ENCODE measurements at places on chromosomes 13 and 19.

GRCh38 chr19:54481326-54481930 lies 8.3 kb upstream of the CDC42EP5 start:
- DNase-seq = peak; percentile 35

DNA sequence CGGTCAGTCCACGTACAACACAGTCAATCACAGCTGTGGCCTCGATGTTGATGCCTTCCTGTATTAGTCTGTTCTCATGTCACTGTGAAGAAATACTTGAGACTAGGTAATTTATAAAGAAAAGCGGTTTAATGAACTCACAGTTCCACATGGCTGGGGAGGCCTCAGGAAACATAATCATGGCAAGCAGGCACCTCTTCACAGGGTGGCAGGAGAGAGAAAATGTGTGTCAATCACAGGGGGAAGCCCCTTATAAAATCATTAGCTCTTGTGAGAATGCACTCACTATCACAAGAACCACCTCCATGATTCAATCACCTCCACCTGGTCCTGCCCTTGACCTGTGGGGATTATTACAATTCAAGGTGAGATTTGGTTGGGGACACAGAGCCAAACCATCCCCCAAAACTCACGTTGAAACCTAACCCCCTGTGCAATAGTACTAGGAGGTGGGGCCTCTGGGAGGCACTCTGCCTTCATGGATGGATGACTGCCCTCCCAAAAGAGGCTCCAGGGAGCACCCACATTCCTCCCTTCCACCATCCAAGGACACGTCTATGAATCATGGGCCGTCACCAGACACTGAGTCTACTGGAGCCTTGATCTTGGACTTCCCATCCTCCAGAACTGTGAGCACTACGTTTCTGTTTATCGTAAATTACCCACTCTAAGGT lies 2.3 kb upstream of the PROZ start:
- DNase-seq = no peak

GRCh38 chr19:41206926-41207750 lies 11.9 kb upstream of the AXL start:
- no peak for DNase-seq

- DNase-seq = peak; percentile 12
Observed at GRCh38 chr19:6412447-6413091, 12.0 kb downstream of the KHSRP start.

- DNase-seq = no peak
Observed at GRCh38 chr13:73372666-73373627, 314.1 kb downstream of the KLF5 start.

DNA sequence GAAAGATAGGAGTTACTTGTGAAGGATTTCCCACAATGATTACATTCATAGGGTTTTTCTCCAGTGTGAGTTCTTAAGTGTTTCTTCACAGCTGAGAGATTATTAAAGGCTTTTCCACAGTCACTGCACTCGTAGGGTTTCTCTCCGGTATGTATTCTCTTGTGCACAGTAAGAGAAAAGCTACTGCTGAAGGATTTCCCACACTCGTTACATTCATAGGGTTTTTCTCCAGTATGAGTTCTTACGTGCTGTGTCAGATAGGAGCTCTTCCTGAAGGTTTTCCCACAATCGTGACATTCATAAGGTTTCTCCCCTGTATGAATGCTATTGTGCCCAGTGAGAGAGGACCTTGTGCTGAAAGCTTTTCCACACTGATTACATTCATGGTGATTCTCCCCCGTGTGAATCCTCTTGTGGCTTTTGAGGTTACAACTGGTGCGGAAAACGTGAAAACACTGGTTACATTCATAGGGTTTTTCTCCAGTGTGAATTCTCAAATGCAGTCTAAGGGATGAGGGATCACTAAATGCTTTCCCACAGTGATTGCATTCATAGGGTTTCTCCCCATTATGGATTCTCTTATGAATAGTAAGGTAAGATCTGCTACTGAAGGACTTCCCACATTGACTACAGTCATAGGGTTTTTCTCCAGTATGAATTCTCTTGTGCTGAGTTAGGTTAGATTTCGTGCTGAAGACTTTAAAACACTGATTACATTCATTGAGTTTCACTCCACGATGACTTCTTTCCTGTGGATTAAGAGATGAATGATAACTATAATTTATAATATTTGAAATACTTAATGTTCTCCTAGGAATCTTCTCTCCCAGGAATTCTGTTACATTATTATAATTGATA lies 20.6 kb downstream of the ZNF558 start:
- no peak for DNase-seq

- no peak for DNase-seq
Observed at GRCh38 chr19:31330761-31331160, 18.5 kb downstream of the TSHZ3 start.

- no peak for DNase-seq
Observed at GRCh38 chr19:58572818-58573657, at the start of gene MZF1. MZF1 (minus strand) TSS chr19:58573335; CDS start chr19:58571389, 1,946 bp downstream.

- DNase-seq = no peak
Observed at GRCh38 chr13:74919914-74920313, 562.1 kb downstream of the TBC1D4 start.

DNA sequence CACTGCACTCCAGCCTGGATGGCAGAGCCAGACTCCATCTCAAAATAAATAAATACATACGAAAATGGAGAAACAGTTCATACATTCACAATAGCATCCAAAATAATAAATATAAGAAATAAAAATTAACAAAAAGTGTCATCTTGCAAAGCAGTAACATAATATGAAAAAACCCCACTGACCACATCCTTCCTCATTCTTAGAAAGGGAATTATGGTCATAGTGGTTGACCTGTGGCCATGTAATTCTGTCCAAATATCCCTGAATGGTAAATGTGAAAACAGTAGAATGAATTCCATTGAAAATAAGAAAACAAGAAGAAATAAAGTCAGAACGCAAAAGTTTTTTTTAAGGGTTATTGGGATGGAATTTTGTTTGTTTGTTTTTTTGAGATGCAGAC lies 7.0 kb upstream of the CDC42EP5 start:
- DNase-seq = no peak

- DNase-seq = no peak
Observed at GRCh38 chr13:20636079-20636478, 67.4 kb upstream of the IL17D start.

DNA sequence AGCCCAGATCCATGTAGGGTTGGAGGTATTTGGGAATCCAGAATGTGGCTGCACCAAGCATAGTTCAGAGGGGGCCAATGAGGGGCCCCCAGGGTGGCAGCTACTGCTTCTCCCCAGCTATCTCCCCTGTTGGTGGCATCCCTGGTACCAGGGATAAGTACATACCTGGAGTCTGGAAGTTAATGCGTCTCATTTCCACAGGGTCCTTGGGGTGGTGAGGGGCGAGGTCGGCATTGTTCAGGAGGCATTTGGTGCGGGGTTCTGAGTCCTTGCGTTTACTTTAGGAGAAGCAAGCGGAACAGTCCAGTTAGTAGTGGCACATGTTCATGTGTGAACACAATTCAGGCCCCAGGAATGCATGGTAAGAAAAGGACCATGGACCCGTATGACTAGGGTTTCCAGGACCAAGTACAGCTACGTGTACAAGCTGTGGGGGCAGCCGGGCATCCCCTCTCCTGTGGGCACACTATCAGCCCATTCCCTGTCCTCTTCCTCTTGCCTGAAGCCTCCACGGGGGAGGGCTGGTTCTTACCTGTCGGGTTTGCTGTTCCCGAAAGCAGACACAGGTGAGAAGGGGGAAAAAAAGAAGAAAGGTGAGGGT lies 122.3 kb downstream of the PTPRS start:
- no peak for DNase-seq

DNA sequence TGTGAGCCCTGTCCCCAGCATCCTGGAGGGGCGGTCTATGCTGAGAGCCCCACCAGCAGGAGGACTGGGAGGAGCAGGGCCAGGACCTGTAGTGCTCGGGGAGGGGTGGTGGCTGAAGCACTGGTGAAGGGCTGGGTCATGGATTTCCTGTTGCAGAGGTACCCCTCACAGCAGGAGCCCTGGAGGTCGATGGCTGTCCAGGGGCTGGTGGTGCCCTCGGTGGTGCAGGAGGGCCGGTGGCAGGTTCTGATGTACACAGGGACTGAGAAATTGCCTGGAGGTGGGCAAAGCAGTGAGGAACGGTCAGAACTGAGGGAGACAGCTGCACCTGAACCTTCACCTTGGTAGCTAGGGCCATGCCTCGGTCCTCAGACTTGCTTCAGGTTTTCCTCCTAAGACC lies 4.7 kb downstream of the LYPD5 start:
- no peak for DNase-seq

GRCh38 chr13:33775339-33776108 lies 42.4 kb upstream of the RFC3 start:
- DNase-seq = no peak

- no peak for DNase-seq
Observed at GRCh38 chr13:110471833-110472162, 89.7 kb downstream of the RAB20 start.

DNA sequence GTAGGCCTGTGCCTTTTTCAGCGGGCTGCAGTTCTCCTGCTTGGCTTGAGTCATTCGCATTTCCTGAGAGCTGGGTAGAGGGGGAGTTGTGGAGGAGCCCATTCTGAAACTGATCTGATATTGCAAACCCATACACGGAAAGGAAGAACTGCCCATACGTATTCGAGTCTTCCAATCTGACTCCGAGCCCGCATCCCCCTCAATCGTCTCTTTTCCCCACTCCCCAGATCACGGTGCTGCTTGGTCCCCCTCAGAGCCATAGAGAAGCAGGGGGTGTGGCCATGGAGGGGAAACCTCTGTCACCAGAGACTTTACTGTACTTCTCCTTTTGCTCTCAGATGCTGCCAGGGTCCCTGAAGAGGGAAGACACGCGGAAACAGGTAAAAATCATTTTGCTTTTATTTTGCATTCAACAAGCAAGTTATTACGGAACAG lies at the start of gene CD22:
Gene CD22 (plus strand): TSS at position 337 of the 435 bp plus-strand sequence. CDS start 2,854 bp downstream, outside the sequence.
- no peak for DNase-seq

- no peak for DNase-seq
Observed at GRCh38 chr19:41861116-41861768, 1.2 kb downstream of the RPS19 start.

GRCh38 chr13:103097366-103097928 lies 31.2 kb upstream of the SLC10A2 start:
- no peak for DNase-seq

DNA sequence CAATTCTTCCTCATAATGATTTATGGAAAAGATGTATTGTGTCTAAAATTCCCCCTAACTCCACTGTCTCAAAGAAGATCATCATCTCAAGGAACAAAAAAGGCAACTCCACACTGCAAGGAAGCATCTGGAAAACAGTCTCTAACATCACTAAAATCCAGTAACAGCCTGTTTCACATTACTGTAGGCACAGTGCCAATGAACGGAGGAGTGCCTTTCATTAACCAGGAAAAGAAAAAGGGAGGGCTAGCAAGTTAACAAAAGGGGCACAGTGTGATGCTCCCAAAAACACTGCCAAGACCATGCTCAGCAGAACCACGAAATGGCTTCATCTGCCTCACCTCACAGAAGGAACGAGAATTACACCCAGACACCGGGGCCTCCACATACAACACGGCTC lies 8.5 kb downstream of the TMTC4 start:
- peak; percentile 90 for DNase-seq

- no peak for DNase-seq
Observed at GRCh38 chr19:44585371-44586133, 27.8 kb upstream of the IGSF23 start.

GRCh38 chr13:92807353-92807752 lies 419.3 kb upstream of the GPC6 start:
- DNase-seq = no peak

DNA sequence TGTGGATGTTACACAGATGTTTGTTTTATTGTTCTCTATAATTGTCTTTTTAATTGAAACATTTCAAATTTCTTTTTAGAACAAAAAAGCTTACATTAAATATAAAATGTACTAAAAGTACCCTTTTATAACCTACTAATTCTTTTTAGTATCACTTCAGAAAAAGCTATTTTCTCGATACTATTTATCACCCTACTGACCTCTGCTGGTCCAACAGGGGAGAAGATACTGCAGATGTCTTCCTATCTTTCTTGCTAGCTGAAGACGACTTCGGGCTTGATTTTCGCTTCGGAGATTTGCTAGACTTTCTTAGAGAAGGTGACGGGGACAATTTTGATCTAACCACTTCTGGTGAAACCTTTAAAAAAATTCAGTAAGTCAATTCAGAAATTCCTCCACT lies 42.4 kb downstream of the ZC3H13 start:
- DNase-seq = peak; percentile 1

GRCh38 chr19:45825917-45826893 lies 11.1 kb upstream of the RSPH6A start:
- no peak for DNase-seq

DNA sequence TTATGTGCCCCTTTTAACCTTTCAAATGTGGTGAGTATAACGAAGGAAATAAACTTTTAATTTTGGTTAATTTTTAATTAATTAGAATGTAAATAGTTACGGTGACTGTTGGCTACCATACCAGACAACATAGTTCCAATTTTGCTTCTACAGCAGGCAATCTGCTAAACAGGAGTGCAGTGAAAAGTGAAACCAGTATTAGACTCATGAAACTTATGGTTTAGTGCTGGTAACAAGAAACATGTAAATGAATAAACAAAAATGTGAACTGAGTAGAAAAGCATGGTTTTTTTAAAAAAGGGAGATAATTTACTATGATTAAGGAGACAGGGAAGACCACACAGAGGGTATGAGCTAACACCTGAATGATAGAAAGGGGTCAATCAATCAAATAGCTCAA lies 478.4 kb downstream of the PCDH9 start:
- DNase-seq = no peak

DNA sequence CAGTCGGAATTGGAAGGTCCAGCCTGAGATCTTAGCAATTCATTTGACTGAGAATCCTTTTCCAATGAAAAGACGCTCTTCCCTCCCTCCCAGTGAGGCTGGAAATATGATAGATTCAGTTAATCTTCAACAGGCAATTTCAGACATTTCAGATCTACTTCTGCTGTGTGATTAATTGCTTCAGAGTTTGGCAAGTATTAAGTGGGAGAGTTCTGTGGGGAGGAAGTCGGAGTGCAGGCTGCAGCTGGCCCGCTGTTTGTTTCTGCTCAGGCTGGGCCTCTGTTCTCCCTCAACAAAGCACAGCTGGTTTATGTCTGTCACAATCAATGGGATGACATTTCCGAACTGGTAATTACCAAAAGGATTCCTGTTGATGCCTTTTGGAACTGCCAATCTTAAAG lies 178.2 kb downstream of the NDFIP2 start:
- DNase-seq = no peak

- DNase-seq = no peak
Observed at GRCh38 chr13:40272776-40273139, 393.7 kb downstream of the FOXO1 start.

GRCh38 chr19:17947815-17948513 lies 15.1 kb downstream of the CCDC124 start:
- DNase-seq = peak; percentile 99

GRCh38 chr19:55753401-55753800 lies 5.5 kb upstream of the RFPL4A start:
- DNase-seq = no peak

- DNase-seq = no peak
Observed at GRCh38 chr13:42883142-42883541, 101.8 kb downstream of the FAM216B start.

- DNase-seq = no peak
Observed at GRCh38 chr13:39364947-39365468, 238.0 kb downstream of the LHFPL6 start.

- DNase-seq = no peak
Observed at GRCh38 chr19:50720181-50720920, 749 bp upstream of the SHANK1 start.
